Left colon (tissue), 2 donors: ENCODE measurements at places on chromosomes 12 and 14.

DNA sequence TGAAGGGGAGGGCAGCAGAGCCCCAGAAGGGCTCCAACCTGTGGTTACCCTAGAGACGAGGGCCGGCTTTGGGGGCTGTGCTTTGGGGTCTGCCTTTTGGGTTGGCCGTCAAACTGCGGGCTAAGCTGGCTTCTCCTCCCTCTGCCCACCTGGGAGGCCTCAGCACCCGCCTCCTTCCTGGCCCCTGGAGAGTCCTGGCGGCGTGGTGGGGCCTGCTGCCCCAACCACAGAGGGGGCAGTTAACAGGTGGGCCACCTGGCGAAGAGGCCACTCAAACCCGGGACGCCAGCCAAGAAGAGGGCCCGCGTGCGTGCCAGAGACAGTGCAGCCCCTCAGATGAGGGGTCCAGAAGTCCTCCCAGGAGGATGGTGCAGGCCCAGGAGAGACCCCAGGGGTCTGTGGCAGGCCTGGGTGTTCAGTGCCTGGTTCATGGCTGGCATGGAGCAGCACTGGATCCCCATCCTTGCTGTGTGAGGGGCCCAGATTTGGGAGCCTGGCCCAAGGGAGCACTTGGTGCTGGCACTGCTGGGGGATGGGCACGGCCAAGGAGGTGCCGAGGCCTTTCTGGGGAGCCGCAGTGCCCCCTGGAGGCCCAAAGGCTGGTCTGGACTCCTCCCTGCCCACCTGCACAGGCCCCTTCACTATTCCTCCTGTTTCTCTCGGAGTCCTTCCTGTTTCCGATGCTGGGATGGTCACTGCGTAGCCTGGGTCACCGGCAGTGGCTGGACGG lies 48.8 kb downstream of the LRCOL1 start:
- no peak for DNase-seq

DNA sequence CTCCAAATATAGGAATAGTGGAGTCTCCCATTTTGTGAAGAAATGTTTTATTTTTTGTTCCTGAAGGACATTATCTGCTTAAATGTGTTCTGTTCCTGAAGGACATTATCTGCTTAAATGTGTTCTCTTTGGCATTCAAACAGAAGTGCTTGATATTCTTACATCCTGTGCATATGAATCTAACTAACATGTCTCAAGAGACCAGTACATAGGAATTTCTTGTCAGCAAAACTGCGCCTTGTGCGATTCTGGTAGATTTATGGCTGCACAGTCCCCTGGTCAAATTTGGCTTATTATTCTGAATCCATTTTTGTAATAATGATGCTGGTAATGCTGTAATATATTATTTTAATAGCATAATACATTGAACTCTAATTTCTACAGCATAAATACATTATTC lies 722.4 kb downstream of the NOVA1 start:
- no peak for DNase-seq

GRCh38 chr14:31190717-31191263 lies 16.8 kb downstream of the HECTD1 start:
- no peak for DNase-seq

- DNase-seq: no peak
These were observed 23.9 kb downstream of the LRTM2 start for GRCh38 chr12:1844223-1844622.

DNA sequence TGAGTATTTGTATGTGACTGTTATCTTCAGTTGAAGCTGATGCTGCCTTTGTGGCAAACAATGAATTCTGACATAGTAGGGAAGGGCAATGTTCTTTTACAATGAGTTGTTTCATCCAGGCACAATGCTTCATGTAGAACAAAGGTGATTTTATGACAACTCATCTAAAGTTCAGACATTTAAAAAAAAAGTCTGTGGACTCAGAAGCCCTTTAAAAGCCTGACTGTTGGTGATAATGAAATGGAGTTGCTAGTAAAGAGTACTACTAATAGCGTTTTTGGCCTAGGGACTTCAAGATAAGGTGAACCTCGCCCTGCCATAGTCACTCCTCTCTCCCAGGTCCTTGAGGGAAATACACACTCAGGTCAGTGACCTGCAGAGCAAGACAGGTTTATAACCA lies 105.1 kb downstream of the AKAP6 start:
- no peak for DNase-seq

GRCh38 chr14:51360592-51360991 lies 120.5 kb downstream of the TMX1 start:
- DNase-seq: no peak

DNA sequence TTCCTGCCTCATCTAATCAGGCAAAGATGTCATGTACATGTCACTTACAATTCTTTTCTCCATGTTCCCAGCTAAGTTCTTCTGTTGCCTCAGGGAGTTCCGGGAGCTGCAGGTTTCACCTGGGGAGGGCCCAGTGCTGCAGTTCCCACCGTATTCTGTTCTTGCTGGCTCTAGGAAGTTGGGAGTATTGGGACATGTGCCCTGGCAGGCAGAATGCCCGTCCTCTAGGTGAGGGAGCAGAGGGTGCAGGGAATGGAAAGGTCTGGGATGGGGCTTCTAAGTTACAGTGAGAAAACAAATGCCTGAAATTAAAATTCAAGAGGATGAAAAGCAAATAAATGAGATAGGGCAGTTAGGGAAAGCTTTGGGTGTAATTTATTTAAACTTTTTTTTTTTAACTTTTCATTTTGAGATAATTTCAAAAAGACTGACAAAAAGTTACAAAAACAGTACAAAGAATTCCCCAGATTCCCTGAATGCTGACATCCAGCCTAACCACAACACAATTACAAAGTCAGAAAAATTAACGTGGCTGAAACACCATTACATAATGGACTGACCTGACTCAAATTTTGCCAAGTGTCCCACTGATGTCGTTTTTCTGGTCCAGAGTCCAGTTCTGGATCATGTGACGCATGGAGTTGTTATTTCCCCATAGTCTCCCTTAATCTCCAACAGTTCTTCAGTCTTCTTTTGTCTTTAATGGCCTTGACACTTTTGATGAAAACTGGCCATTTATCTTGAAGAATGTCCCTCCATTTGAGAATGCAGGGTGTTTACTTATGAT lies 187.2 kb upstream of the MYL2 start:
- no peak for DNase-seq

- DNase-seq: no peak
These were observed 10.7 kb downstream of the IFT81 start for GRCh38 chr12:110134691-110135411.

GRCh38 chr12:118212606-118213005 lies 76.7 kb downstream of the PEBP1 start:
- no peak for DNase-seq

GRCh38 chr14:98931911-98932310 lies 340.1 kb downstream of the BCL11B start:
- no peak for DNase-seq

- no peak for DNase-seq
These were observed 84.3 kb downstream of the TMEM30B start for GRCh38 chr14:61196792-61197191.

DNA sequence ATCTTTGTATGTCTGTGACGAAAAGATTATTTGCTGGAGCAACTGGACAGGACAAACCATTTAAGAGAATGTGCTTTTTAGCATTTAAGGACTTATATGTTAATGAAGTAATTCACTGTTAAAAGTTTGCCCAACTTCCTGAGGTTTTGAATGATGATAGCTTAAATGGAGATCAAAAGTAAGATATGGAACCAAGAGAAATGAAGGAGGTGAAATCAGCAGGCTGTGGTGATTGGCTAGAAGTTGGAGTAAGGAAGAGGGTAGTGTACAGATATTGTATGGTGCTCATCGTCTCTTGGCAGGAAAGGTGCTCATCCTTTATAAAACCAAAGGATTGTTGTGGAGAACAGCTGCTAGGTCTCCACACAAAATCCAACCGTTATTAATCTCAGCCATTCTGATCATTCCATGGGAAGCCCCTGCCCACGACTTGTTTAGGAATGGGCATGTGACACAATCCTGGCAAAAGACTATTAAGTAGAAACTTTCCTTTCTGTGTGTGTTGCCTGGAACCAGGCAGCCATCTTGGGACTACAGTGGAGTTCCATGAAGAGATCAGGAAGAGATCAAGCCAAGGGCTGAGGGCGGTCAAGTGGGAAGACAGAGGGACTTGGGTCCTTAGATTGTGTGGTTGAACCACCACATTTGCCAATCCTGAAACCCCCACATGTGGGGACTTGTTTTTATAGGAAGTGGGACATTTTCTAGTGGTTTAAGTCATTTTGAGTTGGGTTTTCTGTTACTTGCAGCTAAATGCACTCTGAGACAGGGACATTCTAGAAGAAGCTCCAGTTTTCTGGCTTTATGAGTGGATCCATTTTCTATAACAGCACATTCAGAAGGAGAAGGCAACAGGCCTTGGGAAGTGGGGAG lies 56.8 kb upstream of the CHST11 start:
- no peak for DNase-seq

- no peak for DNase-seq
These were observed 532.0 kb downstream of the TMEM121 start for GRCh38 chr14:106058342-106058741.

DNA sequence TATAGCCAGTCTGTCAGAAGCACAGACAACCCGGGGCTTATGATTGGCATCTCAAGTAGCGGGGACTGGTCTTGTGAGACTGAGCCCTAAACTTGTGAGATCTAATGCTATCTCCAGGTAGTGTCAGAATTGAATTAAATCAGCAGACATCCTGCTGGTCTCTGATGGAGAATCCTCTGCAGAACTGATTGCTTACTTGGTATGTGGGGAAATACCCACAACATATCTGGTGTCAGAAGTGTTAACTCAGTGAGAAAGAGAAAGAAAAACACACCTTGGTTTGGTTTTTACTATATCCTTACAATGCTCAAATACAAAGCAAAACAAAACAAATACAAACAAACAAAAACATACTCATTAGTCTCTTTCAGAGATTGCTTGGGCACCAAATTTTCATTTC lies 10.0 kb downstream of the SEL1L start:
- no peak for DNase-seq
